ENCODE measurements at places on chromosomes 11 and 22.

DNA sequence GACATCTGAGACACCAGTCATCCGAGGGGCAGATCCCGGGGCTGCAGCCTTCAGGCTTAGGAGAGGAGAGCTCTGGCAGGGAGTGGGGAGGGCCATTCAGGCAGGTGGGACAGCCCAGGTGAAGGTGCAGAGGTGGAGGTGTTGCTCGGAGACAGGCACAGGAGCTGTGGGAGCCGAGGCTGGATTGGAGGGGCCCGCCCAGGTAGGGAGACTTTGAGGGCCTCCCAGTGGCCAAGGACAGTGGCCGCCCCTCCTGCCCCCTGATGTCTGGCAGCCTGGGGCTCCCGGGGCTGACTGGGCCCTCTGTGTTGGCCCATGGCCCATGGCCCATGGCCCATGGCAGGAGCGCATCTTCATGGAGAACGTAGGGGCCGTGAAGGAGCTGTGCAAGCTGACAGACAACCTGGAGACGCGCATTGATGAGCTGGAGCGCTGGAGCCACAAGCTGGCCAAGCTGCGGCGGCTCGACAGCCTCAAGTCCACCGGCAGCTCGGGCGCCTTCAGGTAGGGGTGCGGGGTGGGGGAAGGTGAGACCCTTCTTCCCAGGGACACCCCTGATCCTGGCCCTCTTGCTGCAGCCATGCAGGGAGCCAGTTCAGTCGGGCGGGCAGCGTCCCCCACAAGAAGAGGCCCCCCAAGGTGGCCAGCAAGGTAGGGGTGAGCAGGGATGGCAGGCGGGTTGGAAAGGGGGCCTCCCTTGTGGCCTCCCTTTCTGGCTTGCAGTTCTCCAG, 13.3 kb downstream of the TMEM258 start:
- no peak for DNase-seq

DNA sequence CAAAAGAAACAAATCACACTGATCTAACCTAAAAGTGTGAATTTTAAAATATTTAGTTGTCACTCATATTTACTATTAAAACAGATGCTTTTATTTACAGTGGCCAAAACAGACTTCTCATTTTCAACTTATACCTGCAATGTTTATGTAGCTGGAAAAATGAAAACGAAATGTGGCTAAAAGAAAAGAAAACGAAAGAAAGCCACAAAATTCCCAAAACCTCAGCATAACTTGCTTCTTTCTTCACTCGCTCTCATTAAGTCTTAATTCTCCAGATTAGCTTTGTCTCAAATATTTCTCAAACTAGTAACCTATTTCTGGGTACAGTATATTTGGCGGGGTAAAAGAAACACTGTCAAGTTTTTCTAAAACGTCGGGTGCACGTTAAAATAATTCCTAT, 693 bp downstream of the CSTF3 start:
- DNase-seq, result no peak

GRCh38 chr11:97557399-97557798, 1167.6 kb downstream of the JRKL start:
- DNase-seq, result no peak

GRCh38 chr22:30447656-30448055, 22.1 kb downstream of the MTFP1 start:
- no peak for DNase-seq

- DNase-seq, result no peak
These were observed 436.4 kb downstream of the TBC1D22A start for GRCh38 chr22:47198801-47199251.

GRCh38 chr11:117862019-117862725, 14.3 kb downstream of the FXYD6 start:
- DNase-seq, result no peak

GRCh38 chr11:101357771-101358170, 226.0 kb downstream of the TRPC6 start:
- no peak for DNase-seq

GRCh38 chr11:1072821-1073231, 1.8 kb upstream of the MUC2 start:
- DNase-seq, result no peak

DNA sequence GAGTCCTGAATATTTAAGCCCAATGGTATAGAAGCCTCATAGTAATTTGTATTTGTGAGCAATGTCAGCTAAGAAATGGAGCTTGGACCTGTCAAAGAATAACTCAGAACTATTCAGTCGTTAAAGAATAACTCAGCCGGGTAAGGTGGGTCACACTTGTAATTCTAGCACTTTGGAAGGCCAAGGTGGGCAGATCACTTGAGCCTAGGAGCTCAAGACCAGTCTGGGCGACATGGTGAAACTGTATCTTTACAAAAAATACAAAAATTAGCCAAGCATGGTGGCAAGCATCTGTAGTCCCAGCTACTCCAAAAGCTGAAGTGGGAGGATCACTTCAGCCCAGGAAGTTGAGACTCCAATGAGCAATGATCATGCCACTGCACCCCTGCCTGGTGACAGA, 1526.5 kb downstream of the LRRC4C start:
- DNase-seq, result no peak

GRCh38 chr11:123454060-123454651, 24.1 kb downstream of the GRAMD1B start:
- no peak for DNase-seq

DNA sequence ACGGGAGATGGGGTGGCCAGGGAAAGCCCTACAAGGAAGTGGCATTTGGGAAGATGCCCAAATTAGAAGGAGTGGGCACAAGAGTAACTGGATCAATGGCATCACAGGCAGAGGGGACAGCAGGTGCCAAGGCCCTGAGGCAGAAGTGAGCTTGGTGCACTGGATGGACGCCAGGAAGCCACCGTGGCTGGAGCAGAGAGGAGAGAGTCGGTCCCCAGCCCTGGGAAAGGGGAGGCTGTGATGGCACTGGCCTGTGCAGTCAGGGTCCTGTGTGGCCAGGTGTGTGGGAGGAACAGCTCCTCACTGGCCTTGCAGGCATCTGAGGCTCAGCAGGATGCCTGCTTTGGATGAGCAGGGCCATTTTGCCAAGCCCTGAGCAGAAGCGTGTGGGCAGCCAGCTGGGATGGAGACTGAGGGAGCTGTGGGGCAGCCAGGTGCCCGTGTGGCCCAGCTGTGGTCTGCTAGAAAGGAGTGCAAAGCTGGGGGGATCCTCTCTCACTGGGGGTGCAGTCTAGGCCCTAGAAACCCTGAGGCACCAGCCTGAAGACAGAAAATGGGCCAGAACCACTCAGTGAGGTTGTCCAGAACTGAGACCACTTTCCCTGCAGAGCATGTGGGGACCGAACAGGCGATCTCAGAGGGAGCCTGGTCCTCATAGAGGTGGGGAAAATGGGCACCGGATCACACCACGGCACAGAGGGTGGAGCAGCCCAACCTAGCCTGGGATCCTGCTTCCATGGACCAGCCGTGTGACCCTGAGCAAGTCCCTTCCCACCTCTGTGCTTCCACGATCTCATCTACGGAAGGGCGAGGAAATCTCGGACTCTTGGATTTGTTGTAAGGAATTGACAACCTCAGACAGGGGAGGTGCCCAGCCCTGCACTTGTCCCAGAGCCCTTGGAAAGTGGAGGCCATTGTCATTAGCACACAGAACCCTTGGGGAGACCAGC, 78.6 kb upstream of the RTL6 start:
- no peak for DNase-seq

- no peak for DNase-seq
These were observed 27.7 kb downstream of the FAM227A start for GRCh38 chr22:38628444-38628843.

DNA sequence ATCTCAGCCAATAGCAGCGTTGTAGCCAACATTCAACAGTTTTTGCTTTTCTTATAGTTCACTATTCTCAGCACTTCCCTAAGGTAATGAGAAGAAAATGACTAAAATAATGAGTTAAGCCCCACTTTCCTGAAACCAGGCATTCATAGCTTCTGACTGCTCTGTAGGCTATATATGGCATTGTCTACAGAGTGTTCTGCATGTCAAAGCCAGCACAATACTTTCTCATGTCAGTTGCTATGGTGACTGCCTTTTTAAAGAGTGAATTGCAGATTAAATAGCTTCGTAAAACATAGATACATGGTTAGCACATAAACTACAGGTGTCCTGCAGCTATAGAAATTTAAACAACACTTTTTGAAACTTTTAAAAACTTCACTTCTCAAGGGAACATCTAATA, 1256.1 kb upstream of the CNTN5 start:
- no peak for DNase-seq

DNA sequence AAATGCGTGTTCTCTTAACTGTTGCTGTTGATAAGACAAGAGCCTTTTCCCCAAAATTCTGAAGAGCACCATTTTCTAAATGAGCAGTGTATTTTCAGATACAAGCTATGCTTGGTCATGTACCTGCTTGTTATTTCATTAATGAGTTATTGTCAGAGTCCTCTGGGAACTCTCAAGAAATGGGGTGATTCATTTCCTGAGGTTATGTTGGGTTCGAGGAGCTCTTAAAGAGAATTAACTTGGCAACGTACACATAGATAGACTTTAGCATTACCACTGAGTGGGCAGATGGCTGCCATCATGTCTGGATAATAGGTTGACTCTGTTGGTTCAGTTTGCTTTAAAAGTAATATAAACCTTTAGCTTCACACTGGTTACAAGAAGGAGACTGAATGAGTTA, 87.9 kb upstream of the SORL1-AS1 start:
- no peak for DNase-seq

GRCh38 chr22:50315289-50316113, 8.1 kb upstream of the PLXNB2 start:
- DNase-seq, result no peak

DNA sequence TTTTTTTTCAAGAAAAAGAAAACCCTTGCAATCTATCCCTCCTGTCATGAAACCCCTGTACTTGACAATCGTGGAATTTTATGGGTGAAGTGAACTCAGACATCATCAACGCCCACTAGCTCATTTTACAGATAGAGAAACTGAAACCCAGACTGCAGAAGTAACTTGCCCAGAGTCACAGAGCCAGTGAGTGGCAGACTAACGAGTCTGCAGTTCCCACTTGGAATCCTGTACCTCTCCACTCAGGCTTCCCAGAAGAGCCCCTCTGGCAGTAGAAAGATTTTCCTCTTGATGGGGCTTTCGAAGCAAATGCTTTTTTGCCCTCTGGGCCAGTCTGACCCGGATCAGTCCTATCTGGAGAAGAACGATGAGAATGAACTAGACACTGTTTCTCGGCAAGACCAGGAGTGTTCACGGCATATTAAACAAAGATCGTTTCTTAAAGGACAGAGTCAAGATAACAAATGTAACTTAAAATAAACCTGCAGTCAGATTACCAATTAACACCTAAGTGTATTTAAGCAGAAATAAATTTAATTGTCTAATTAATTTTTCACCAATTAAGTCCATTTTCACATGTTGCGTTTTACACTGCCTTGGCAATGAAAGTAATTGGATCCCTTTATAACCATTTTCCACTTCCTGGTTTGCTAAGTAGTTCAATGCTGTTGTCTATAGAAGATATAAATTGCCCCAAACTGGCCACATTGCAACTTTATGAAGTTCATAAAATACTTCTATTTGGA, 61.3 kb upstream of the CREB3L1 start:
- DNase-seq, result no peak

DNA sequence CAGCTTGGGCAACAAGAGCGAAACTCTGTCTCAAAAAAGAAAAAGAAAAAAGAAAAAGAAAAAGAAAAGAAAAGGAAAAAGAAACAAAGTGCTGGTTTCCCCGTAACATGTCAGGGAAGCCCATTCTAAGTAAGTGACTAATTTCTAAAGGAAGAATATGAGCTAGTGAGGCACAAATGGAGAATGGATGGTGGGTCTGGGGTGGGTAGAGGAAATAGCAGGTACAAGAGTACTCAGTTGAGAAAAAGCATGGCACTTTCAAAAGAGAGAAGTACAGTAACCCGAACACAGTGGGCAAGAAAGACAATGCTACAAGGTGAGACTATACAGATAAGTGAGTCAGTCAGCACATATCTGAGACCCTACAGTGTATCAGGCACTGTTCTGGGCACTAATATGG, 4.5 kb downstream of the MAJIN start:
- no peak for DNase-seq

DNA sequence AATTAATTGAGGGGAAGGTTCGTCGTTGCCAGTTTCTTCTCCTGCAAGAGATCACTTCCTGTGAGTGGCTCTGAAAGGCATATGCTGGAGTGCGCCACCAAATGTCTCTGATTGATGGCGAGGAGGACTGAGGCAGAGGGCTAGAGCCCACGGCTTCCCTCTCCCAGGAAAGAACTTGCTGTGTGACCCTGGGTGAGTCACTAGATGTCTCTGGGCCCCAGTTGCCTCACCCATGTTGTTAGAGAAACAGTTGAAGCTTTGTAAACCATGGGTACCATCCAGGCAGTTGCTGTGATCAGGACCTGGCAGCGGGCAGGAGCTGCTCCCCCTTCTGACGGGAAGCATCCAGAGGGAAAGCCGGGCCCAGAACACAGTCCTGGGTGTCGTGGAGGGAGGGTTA, 3.2 kb downstream of the ABCG4 start:
- no peak for DNase-seq

- DNase-seq, result no peak
These were observed 43.1 kb downstream of the TYR start for GRCh38 chr11:89220684-89221339.

DNA sequence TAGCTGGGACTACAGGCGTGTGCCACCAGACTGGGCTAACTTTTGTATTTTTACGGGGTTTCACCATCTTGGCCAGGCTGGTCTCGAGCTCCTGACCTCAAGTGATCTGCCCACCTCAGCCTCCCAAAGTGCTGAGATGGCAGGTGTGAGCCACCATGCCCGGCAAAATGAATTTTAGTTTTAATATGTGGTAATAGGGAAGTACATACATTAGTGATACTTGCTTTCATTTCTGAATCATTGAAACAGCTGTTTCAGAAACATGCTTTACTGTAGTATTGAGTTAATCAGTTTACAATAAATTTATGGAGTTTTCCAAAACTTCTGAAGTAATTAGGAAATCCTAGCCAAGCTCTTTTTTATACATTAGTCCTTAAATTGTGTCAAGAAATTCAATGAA, 15.6 kb downstream of the PCF11 start:
- DNase-seq, result no peak

- no peak for DNase-seq
These were observed 138.5 kb downstream of the FEZ1 start for GRCh38 chr11:125357551-125357950.

- no peak for DNase-seq
These were observed 4.8 kb downstream of the ATG16L2 start for GRCh38 chr11:72818971-72819370.

DNA sequence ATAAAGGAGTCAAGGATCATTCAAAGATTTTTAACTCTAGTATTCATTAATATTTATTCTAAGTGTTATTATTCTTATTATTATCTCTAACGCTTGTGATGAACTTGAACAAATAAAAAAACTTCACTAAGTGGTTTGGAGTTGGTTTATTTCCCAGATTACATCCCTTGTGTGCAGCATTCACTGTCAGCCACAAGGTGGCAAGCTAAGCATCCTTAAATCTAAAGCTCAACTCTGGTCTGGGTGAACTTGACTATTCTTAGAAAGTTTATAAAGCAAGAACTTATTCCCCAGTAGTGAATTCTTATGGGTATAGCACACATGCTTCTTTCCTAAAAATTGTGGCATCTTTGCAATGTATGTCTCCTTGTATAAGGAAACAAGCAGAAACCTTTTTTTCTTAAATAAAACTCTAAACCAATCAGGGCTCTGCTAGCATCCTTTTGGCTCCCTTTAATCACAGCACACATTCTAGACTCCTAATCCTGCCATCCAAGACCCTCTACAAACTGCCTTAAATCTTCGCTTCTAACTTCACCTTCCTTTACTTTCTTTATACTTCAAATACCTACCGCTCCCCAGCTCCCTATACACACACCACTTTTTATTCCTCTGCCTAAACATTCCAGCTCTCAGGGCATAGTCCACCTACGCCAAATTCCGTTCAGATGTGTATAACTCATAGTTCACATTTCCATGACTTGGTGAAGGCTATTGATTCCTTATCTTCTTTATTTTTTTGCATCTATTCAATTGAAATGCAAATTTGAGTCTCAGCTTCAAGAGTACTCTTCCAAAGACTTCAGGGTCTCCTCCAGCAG, 1068.8 kb downstream of the DLG2 start:
- DNase-seq, result peak; percentile 24
